ENCODE measurements at places on chromosomes 6 and 20.

GRCh38 chr20:49345524-49345923, 67.7 kb upstream of the ZNFX1 start:
- DNase-seq, result no peak

- no peak for DNase-seq
Observed at GRCh38 chr6:82068721-82069120, 178.8 kb downstream of the IBTK start.

- DNase-seq, result no peak
Observed at GRCh38 chr6:55182016-55182650, 7.8 kb downstream of the HCRTR2 start.

DNA sequence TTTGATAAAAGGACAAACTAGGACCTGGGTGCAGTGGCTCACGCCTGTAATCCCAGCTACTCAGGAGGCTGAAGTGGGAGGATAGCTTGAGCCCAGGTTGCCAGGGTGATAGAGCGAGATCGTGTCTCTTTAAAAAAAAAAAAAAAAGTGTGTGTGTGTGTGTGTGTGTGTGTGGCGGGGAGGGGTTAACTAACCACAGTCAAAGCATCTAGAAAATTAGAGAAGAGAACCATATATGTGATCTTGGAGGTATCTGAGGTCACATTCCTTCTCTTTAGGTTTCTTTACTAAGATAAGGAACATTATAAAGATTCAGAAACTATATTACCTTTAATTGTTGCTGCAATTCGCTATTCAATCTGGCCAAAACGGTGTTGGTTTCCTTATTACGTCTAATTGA, 80.9 kb downstream of the REPS1 start:
- no peak for DNase-seq

DNA sequence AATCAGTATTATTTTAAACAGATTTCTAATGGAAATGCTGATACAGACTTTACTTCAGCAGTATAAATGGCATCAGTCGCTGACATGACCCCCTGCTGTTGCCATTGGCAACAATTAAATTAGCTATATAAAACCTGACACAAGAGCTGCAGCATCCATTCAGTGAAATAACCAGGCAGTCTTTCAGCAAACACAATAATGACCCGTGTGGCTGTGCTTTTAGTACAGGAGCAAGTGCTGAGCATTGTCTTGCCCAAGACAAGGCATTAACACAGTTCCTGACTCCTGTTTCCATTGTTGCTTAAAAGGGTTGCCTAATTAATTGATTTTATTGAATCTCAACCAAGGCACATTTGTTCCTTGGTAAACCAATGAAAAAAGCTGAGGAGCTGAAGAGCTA, 382.1 kb downstream of the HACE1 start:
- DNase-seq, result no peak

GRCh38 chr6:44960898-44961297, 367.2 kb upstream of the RUNX2 start:
- DNase-seq, result no peak

GRCh38 chr6:105484238-105485161, 81.6 kb upstream of the PREP start:
- no peak for DNase-seq

- no peak for DNase-seq
Observed at GRCh38 chr6:166935353-166935752, 21.0 kb downstream of the RNASET2 start.

DNA sequence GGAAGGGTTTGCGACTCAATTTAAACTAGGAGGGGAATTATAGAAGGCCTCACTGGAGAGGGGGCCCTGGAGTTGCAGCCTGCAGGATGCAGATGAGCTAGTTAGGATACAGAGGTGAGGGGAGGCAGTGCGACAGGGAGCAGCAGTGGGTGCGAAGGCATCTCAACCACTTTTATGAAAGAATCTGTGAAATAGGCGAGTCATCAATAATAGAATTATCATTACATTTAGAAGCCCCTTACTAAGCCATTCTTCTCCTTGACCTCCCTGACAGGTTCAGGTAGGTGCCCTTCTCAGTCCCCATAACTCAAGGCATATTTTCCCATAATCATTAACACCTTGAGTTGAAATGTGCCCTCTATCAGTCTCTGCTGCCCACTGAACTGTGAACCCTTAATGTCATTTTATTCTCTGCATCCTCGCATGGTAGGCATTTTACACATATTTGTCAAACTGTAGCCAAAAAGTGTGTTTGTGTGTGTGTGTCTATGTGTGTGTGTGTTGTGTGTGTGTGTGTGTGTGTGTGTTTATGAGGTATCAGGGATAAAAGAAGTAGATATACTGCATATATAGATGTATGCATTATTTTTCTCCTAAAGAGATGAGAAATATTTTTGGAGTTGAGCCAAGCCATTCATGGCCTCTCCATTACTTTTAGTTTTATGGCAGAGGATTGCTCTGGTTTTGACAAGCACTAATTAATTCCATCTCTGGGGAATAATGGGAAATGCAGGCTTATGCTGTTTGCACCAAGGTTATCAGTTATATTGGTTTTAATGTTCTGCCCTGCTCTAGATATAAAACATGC, 898.8 kb downstream of the KIF16B start:
- no peak for DNase-seq

DNA sequence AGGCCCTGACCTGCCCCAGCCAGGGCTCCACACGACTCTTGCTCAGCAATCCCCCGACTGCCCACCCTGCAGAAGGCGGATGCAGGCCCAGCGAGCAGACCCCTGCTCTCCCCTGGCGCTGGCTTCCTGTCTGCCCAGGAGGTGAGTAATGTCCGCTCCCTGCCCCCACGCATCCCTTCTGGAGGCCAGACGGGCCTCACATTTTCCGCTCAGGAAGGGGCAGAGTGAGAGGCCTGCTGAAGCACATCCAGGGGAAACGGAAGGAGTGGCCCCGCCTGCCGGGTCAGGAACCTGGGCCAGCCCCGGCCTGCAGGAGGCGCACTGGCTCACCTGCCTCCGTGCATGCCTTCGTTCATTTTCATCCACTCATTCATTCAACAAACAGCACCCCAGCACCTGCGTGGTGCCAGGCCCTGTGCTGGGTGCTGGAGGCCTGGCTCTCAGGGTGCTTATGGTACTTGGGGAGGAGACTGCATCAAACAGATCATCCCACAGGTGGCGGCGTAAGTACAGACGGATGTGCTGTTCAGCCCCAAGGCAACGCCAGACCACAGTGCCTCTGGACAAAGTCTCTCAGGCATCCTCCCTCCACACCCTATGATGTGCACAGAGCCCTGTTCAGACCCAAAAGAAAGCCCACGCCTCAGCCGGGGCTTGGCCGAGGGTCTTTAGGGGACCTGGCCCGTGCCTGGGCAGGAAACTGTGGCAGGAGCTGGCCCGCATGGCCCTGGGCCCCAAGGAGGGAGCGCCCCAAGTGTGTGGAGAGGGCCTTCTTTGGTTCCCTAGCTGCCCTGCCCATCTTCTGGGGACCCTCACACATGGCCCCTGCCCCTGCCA, 112.1 kb downstream of the ASXL1 start:
- DNase-seq, result no peak

GRCh38 chr6:99841297-99841696, 152.7 kb downstream of the MCHR2 start:
- DNase-seq, result no peak

GRCh38 chr6:62612471-62612870, 326.4 kb upstream of the KHDRBS2 start:
- no peak for DNase-seq

- no peak for DNase-seq
Observed at GRCh38 chr20:20405623-20406022, 37.7 kb downstream of the INSM1 start.

- DNase-seq, result no peak
Observed at GRCh38 chr20:39004508-39004907, 42.4 kb downstream of the DHX35 start.

DNA sequence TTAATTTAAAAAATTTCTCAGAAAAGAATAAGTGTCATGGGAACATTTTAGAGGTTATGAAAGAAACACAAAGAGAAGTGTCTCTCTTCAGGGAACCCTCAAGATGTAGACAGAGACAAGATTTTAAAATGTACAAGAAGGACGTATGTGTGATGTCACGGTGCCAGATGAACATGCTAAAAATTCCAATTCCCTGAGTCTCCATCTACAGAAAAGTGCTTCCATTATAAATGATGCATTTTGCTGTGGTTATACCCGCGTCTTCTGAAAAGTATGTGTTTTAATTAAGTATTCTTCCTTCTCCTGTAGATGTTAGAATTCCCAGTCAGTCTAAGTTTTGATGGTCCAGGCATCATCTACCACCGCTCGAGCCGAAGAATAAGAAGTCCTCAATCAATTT, 489.1 kb downstream of the PREX1 start:
- DNase-seq, result no peak

DNA sequence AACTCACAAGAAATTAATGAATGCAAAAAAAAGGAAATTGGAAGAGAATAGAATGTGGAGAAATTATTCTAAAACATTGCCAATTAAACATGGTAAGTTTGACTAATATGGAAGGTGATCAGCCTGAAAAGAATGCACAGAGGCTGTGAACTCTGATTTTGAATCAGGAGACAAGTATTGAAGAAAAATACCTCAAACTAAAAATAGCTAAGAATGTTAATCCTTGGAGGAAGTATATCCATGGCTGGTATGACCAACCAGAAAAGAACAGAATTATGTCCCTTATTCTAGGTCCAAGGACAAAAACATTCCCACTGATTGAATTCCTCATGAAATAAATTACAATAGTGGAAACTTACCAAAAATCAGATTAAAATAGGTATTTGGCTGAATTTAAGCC, 7.3 kb upstream of the RIMS1 start:
- no peak for DNase-seq

GRCh38 chr20:43839793-43840199, 74.9 kb upstream of the TOX2 start:
- no peak for DNase-seq

GRCh38 chr6:5636210-5637030, 370.3 kb downstream of the NRN1 start:
- no peak for DNase-seq

- no peak for DNase-seq
Observed at GRCh38 chr6:124978451-124979293, 16.4 kb downstream of the RNF217 start.

DNA sequence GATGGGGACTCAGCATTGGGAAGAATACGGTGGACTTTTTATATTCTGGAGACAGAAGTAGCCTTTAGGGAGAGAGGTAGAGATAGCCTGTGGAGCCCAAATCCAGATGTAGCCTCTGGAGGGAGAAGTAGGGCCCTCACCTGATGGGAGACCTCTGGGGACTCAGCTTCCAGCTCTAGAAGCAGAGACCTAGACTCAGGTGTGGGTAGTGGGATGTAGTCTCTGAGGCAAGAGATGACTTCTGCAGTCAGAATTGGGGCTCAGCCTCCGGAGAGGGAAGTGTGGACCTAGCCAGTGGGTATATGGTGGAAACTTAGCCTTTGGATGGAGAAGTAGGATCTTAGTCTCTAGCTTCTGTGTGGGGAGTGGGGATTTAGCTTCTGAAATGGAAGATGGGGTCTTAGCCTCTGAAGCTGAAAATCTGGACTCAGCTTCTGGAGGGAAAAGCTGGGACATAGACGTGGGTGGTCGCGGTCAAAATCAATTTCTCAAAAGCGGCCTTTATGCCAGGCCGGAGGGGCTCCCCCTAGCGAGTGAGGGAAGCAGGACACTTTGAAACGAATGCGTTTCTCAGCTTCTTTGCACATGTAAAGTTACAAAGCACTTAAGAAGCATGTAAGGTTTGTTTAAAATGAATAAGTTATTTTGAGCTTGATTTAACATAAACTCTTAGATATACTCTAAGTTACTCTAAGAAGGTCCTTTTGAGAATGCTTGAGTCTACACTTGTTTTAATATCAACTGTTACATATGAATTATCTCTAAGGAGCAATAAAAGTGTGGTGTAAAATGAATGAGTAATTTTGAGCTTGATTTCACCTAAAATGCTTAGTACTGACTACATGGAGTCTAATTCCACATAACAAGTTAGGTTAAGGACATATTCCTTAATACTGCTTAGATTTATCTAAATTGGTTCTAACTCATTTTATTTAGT, 12.9 kb upstream of the ZNF343 start:
- DNase-seq, result no peak

DNA sequence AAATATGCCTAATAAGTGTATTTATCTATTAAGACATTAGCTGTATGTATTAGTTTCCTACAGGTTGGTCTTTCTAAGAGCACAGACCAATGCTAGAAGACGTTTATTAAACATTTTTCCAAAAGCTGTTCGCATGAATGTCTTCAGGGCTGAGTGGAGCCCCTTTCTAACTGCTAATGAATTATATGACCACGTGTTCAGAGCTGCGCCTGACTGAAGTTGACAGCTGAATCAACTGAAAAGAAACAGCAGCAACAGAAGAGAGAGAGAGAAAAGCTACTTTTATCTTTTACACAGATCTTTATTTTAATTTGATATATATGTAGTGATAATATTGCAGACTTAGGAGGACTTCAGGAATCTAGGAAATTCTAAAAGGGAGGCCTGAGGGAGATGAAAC, 75.2 kb upstream of the ARID1B start:
- no peak for DNase-seq

GRCh38 chr6:47182291-47182957, 127.3 kb downstream of the TNFRSF21 start:
- DNase-seq, result no peak

GRCh38 chr6:12173661-12174060, 116.5 kb upstream of the EDN1 start:
- DNase-seq, result no peak

GRCh38 chr6:150881911-150882481, 16.5 kb downstream of the MTHFD1L start:
- no peak for DNase-seq

DNA sequence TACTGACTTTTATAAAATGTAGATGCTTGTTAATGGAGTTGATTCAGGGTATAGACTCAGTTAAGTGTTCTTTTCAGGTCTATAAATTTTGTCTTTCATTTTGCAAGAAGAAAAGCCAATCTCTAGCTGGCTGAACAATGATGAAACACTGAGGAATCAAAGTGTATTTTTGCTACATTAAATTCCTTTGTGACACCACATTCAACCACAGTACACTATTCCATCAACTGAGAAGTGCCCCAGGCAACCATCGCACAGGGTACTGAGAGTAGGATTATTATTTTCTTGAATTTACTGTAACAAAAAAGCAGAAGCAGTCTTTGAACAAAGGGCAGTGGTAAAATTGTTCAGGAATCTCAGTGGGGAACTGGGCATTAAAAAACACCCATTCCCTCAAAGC, 83.6 kb downstream of the PREP start:
- no peak for DNase-seq

- DNase-seq, result no peak
Observed at GRCh38 chr6:147166360-147166944, 37.8 kb upstream of the STXBP5 start.

- DNase-seq, result no peak
Observed at GRCh38 chr20:36860811-36861624, 14.9 kb upstream of the TLDC2 start.

GRCh38 chr6:32436995-32437836, 2.5 kb upstream of the HLA-DRA start:
- no peak for DNase-seq

- no peak for DNase-seq
Observed at GRCh38 chr6:72042088-72042487, 155.7 kb downstream of the RIMS1 start.

- no peak for DNase-seq
Observed at GRCh38 chr20:37142708-37143107, 36.4 kb upstream of the RPN2 start.

Data from tibial nerve (tissue), 4 donors.